ENCODE measurements at places on chromosomes 1 and 21. TPM values are rescaled to one million over a fixed set of nuclear protein-coding genes. Genes with fewer than 3 reads are reported as not detected.

- DNase-seq, result no peak
Measured at GRCh38 chr1:107673006-107673405, 292.0 kb downstream of the VAV3 start.

- DNase-seq, result no peak
Measured at GRCh38 chr1:59266180-59266926, 30.5 kb upstream of the FGGY start.

GRCh38 chr1:200298242-200298641, 111.6 kb downstream of the ZNF281 start:
- no peak for DNase-seq

DNA sequence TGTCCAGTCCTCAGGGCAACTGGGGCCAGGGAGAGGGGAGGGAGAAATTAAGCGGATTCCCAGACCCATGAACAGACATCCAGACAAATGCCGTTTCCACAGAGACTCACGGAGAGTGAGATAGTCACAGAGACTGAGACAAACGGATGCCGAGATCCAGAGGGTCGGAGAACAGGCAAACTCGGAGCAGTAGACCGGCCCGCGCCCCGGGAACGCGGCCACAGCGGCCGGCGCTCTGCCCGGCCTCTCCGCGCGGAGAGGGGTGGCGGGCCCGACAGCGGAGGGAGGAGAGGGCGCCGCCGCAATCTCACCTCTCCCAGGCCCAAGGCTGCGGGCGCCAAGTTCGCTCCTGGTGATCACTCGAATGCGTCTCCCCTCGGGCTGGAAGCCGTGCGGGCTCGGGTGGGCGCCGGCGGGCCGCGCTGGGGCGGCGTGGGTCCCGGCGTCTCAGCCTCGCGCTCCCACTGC, 831 bp upstream of the FOXD2 start:
- no peak for DNase-seq

DNA sequence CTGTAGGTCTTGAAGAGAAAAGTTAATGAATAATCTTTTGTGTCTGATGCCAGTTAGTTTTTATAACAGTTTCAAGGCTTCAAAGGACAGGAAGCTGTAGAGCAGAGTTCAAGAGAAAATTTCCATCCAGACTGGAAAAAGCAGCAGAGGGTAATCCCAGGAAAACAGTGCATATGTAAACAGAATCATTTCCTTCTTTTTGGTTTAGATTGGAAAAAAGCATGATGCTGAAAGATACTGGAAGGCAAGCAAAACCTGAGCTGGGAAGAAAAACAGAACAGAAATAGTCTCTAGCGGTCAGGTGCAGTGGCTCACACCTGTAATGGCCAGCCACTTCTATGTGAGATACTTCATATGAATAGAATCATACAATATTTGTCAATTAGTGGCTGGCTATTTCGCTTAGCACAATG, 71.9 kb downstream of the ZSWIM5 start:
- DNase-seq, result no peak

- no peak for DNase-seq
Measured at GRCh38 chr1:175200678-175201521, 8.3 kb upstream of the KIAA0040 start.

SPAG17 gene
- not detected for total RNA-seq

UMODL1 gene
- 0.14 TPM for total RNA-seq

LEMD1 gene
- total RNA-seq, result not detected

TLCD4 gene
- total RNA-seq, result 53.4 TPM

PRAMEF17 gene
- not detected for total RNA-seq

All from mucosa of descending colon (tissue), 3 donors.